Lower lobe of right lung (tissue), 2 donors: ENCODE measurements at places on chromosomes 5 and 9.

DNA sequence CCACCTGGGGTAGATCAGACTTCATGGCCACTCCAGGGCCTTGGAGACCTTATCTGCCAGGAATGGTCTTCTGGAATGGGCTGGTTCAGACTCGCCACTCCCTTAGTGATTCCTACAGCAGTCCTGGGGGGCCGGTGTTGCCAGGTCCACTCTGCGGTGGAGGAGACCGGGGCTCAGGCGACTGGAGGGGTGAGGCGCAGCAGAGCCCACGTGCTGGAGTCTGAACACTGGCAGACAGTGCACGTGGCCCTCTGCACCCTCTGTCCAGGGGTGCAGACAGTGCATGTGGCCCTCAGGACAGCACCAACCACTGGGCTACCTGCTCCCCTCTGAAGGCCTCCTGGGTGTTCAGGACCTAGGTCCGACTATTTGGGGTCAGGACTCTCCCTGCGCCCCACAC, 94.8 kb upstream of the PHYKPL start:
- DNase-seq, result peak; percentile 21

- DNase-seq, result no peak
Measured at GRCh38 chr5:109102096-109102690, 307.6 kb downstream of the PJA2 start.

- DNase-seq, result peak; percentile 57
Measured at GRCh38 chr9:128685636-128686489, 3.2 kb upstream of the SET start.

DNA sequence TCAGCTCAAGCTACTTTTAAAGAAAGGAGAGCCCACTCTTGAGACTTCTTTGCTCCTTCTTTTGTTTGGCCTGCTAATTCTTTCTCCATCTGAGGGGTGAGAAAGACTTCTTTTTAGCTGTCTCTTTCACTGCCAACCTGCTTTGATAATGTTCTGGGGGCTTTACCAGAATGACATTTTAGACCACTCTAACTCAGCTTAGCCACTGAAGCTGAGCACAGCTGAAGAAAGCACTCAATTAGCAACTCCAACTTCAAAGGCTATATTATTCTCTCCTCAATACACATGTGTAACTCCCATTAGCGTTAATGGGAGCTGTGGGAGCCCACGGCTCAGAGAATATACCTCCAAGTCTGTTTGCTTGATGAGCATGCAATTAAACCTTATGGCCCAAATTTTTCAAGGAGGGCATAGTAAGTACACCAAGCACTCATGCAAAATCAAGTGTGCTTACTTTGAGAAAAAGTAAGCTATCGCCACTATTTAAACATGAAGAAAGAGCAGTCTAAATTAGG, 815.4 kb upstream of the DMAC1 start:
- no peak for DNase-seq

- peak; percentile 85 for DNase-seq
Measured at GRCh38 chr9:129068990-129069861, 11.7 kb upstream of the DOLPP1 start.

- DNase-seq, result no peak
Measured at GRCh38 chr5:89981878-89982773, 427.4 kb downstream of the CETN3 start.

DNA sequence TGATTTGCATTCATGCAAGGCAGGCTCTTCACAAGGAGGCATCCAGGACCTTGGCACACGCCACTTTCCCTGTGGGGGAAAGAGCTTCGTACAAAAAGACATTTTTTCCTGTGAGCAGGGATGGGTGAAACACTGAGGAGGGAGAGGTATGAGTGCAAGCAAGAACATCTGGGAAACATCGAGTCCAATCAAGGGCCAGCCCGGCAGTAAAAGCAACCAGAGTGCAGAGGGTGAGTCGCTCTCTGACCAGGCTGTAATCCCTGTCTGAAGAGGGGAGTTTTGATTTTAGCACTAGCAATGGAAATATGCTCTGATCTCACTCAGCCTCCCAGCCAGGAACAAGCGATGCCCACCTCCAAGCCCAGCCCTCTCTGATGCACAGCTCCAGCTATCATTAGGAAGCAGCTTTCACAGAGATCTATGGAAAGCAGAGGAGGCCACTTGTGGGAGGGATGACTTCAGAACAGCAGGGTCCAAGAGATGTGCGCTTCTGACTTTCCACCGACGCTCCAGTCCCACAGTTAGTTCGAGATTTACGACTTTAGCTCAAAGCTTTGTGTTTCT, 211.0 kb upstream of the ADAMTS16 start:
- no peak for DNase-seq

GRCh38 chr9:85067792-85068191, 398.3 kb downstream of the NTRK2 start:
- DNase-seq, result no peak

GRCh38 chr9:7223981-7224380, 466.2 kb downstream of the KDM4C start:
- DNase-seq, result no peak

DNA sequence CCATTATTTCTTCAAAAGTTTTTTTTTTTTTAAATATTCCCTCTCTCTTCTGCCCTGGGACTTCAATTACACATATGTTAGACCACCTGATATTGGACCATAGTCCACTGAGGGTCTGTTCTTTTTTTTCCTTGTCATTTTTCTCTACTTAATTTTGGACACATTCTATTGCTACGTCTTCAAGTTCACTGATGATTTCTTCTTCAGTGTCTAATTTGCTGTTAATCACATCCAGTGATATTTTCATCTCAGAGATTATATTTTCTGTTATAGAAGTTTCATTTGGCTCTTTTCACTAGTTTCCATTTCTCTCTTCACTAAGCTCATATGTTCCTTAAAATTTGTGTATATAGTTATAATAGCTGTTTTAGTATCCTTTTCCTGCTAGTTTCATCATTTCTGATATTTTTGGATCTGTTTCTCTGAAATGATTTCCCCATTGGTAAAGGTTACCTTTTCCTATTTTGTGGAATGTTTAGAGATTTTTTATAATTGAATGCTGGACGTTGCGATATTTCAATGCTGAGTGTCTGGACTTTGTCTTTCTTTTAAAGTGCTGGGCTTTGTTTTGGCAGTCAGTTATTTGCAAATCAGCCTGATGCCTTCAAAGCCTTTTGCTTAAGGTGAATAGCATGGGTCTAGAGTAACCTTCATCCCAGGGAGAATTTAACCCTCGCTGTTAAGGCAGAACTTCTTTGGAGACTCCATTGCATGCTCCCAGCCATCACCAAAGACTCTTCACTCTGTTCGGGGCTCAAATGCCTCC, 111.8 kb downstream of the TTLL11 start:
- DNase-seq, result no peak

DNA sequence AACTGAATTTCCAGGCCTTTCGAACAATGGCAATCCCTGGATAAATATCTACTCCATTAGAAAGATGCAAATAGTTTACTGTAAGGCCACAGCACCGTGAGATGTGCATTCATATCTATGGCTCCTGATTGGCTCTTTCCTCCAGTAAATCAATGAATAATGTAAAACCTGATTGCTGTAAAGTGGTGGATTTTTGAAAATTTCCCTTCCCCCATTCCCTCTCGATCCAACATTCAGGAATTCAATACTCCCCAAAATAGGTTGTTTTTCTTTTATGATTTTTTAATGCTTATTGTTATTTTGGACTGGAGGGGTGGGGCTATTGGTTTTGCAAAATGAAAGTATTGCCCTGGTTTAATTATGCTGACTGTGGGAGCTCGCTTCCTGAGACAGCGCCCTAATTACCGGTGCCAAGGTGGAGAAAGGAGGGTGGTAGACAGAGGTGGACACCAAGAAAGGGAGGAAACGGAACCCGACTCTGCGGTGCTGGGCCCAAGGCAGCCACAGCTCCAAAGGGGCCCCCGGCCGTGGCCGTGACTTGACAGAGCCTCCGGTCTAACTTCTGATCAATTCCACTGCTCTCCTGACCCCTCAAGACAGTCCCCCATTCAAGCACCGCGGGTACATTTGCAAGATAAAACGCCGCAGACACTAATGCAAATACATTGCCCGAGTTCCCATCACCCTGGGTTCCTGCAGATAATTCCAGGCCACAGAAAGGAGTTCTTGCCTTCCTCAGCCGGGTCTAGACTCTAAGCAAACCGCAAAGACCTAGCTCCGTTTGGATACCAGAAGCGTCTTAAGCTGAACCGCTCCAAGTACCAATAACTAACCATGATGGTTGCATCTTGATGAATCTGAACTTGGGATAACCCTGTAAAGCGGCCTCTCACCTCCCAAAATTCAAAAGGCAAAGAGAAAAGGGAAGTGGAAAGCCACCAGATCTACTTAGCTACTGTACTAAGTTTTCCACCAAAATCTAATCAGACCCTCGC, 211.2 kb downstream of the MEF2C start:
- no peak for DNase-seq

DNA sequence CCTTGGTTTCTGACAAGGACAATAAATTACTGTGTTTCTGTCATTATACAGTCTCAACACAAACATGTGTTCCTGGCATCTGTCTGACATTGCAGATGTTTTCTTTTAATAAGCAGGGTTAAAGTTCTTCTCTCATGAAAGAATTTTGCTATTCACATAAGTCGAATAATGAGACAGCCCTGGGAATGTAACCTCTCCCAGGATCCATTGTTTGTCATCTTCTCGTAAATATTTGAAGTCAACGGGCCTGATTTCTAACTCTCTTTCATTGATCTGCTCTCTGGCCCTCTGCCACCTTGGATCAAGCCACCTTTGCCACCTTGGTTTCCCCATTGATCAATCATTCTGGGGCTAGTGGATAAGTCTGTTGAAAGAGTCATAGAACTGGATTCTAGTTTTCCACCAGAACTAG, 12.9 kb upstream of the CAST start:
- no peak for DNase-seq

DNA sequence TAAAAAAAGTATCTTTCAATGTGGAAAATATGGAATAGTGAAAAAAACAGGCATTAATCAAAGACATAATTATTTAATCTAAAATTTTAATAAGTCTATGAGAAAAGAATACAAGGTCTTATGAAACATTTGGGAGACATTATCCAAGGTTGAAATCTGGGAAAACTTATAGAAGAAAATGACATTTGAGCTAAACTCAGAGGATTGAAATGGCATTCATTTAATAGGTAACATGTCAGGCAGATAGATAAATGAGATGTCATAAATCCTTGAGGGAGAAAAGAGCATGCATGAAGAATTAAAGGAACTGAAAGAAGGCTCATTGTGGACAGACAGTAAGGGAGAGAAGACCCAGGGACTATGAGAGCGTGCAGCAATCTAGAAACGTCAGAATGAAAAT, 284.4 kb downstream of the PRR16 start:
- no peak for DNase-seq

DNA sequence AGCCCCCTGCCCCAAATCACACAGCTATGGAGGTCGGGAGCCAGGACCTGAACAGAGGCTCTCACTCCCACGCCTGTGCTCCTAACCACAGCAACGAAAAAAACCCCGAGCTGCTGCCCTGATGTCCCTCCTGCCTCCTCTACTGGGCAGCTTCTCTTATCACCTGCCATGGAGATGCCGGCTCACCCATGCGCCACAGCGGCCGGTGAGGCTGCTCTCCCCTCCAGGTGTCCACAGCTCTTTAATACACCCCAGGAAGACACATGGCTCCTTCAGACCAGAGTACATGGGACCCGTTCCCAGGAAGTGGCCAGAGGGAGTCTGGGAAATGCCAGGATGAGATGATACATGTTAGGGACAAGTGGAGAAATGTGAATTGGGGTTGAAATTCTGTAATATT, 110.9 kb downstream of the COL23A1 start:
- no peak for DNase-seq

DNA sequence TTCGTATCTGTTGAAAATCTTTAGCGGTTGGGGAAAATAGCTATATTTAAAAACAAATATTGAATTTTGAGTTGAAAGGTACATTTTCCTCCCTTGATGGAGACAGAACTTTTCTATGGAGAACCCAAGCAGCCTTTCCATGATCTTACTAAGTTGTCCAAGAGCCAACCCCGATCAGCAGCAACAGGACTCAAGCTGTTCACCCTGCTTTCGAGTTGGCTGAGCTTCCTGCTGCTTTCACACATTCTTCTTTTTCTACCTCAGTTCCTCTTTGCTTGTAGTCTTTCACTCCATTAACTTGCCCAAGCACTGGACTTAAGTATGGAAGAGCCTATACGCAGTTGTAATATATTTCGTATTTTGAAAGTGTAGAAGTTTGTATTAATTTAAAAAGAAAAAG, 59.4 kb downstream of the IL6ST start:
- no peak for DNase-seq

GRCh38 chr9:86557063-86557766, 203.0 kb upstream of the TUT7 start:
- DNase-seq, result no peak

- no peak for DNase-seq
Measured at GRCh38 chr5:161009194-161009593, 157.2 kb upstream of the ATP10B start.

DNA sequence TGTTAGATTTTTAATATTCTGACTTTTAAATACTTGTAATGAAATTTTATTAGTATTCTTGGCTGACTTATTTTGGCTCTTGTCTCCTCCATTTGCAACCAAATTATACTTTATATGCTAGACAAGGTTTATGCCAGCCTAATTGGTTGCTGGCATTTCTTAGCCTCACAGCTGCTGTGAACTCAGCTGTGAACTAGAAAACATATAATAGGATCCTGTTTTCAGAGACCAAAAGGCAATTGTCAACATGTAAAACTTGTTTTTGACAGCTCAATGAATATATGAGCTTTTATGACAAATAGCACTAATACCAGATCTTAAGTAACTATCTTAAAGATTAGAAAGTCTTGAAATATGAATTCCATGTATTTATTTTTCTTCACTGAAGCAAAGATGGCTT, 25.9 kb downstream of the KIF2A start:
- DNase-seq, result no peak

GRCh38 chr5:81901586-81901985, 70.2 kb upstream of the ATG10 start:
- no peak for DNase-seq

GRCh38 chr9:111986035-111986556, 89.5 kb downstream of the UGCG start:
- no peak for DNase-seq

DNA sequence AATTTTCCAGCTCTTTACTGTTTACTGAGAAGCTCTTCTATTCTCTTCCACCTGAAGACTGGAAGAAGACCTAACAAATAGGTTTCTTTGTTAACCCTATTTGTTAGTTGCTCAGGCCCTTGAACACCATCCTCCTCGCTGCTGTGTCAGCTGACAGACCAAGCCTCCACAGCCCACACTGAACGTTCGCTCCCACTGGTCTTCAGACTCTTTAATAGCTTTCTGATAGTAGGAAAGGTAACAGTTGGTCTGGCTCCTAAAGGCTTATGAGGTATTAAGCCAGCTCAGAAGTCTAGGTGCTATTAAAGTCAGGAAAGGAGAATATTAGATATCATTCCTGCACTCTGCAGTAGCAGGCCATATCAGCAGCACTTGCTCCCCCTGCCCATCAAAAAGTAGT, 23.3 kb upstream of the F2R start:
- no peak for DNase-seq

DNA sequence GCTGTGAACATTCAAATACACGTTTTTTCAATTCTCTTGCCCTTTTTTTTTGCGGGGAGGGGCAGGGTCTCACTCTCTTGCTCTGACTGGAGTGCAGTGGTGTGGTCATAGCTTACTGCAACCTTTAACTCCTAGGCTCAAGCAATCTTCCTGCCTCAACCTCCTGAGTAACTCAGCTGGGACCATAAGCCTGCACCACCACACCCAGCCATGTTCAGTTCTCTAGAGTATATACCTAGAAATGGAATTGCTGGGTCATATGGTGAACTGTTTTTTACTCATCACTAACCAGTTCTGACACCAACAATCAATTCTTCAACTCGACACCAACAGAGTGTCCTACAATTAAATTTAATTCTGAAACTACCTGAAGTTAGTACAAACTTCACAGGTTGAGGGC, 85.5 kb upstream of the ZNF169 start:
- no peak for DNase-seq

- no peak for DNase-seq
Measured at GRCh38 chr9:87812375-87813118, 70.1 kb upstream of the SPATA31E1 start.
